ENCODE measurements at places on chromosomes 5 and 9.

DNA sequence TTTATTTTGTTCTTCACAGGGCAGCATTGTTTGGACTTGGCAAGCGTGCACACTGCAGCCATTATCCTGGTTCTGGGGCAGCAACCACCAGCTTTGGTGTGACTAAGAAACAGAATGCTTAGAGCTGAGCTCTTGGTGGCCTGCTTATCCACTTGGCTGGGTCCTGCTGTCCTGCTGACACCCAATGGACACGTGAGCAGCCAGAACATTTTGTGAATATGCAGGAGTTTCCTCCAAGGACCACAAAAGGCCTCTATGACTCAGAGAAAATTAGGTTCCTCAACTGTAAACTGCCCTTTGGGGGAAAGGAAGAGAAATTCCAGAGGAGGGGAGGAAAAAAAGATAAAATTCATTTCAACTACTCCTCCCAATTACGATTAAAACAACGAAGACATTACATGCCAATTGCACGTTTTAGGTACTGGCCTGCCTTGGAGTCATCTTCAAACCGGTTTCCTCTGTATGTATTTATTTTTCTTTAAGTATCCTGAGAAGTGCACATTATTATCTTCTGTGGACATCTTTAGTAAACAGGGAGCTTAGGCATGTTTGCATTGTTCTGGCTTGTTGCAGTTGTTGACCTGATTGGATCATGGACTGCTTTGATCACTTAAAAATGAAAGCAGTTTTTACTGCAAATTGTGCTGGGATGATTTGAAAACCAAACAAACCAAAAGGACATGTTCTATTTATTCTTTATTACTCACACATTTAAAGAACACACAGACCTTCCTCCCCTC is 82.3 kb upstream of the TLE4 start:
- DNase-seq: peak; percentile 65

DNA sequence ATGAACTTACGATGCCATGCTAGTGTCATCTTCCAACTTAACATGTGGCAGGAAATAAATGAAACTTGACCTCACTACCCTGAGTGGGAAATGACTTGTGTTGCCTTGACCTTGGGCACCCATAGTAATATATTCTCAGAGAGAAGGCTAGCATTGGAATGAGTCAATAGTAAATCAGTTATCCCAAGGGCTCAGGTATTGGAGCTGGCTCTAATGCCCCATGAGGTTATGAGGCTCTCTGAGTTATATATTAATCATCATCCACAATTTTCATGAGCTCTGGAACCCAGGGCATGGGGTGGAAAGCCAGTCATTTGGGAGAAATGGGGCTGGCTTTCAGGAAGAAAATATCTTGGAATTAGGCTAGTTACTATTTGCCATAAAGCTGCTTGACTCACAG is 42.4 kb upstream of the SMIM32 start:
- no peak for DNase-seq

DNA sequence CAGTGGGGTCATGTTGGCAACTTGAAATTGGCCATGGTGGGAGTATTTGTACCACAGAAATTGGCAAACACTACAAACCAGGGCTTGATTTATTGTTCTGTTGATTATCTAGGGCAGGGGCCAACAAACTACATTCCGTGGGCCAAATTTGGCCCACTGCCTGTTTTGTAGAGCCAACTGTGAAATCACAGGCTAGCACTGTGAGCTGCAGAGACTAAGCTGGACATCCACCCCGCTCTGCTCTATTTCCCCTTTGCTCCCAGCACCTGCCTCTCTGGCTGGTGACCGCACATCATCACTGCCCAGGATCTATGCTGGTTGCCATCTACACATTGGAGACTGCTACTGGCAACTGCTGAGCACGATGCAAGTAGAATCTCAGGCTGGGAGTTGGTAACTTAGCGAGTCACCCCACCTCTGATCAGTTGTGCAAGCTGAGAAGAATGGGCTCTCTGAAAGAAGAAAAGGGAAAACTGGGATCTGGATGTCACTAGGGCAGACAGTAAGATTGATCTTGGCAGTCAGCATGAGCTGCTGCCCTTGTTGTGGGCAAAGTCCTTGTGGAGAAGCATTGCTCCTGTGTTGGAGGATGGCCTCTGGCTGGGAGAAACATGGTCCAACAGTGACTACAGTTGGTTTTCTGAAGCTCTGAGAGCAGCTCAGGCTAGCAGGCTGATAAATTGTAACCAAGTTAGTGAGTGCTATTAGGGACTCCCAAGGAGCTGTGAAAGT is 144.7 kb upstream of the RAD23B start:
- no peak for DNase-seq

- DNase-seq: no peak
Measured at GRCh38 chr5:111211341-111211740, 12.8 kb upstream of the CAMK4 start.
